Stimulated activated CD4-positive, alpha-beta T cell treated with anti-CD3 and anti-CD28 coated beads, Interleukin-4, amount 100 ng/mL, for 1 hour (primary cell): ENCODE measurements at places on chromosomes 1 and 21.

DNA sequence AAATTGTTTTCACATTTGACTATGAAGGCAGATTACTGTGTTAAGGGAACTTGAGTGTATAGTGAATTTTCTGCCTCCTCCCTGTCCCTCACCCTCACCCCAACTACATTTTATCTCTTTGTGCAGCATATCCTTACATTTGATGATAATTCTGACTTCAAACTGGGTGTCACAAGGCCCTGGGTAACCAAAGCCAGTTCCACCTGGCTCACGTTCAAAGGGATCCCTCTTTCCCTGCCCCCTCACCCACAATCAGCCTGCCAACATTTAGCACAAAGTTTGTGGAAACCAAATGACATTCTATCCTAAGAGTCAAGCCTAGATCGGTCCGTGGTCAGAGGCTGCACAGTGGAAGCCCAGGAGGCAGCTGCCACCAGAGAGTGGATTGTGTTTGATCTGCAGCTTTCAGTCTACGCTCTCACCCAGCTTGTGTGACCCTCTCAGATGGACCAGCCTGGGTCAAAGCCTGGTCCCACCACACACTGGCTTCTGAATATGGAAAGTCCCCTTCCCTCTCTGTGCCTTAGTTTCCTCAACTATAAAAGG is 10.3 kb downstream of the KIAA0040 start:
- no peak for DNase-seq

DNA sequence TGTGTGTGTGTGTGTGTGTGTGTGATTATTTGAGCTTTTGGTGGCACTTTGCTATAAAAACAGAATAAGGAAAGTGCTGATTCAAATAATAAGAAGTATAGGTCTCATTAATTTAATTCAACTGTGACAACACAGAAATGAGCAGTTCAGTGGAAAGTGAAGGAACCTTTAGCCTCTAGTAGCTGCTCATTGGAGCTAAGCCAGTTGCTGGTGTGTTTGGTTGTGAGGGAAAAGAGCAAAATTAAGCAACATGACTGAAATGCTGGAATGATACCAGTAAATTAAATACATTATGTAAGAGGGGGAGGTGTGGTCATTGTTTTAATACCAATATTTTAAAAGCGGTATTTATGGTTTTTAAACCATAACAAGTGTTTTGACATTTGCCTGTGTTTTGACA is 55.2 kb downstream of the KIAA0040 start:
- DNase-seq, result no peak

DNA sequence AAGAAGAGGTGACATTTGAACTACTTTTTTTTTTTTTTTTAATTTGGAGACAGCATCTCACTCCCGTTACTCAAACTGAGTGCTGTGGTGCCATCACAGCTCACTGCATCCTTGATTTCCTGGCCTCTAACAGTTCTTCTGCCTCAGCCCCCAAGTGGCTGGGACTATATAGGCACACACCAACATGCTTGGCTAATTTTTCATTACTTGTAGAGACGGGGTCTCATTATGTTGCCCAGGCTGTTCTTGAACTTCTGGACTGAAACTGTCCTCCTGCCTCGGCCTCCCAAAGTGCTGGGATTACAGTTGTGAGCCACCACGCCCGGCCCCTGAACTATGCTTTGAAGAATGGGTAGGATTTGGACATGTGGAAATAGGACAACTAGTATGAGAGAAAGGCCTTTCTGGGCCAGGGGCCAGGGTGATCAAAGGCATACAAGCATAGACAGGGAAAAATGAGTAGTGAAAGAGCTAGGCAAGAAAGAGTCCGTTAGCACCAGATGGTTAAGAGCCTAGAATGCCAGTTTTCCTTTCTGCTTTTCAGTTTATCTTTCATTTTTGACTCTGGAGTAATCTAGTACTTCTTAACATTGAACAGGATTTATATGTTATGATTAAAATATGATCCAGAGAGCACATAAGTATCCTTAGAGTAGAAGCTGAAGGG is 6.3 kb downstream of the RABGAP1L start:
- DNase-seq, result no peak

- DNase-seq, result peak; percentile 32
These were observed 8.1 kb upstream of the LEFTY1 start for GRCh38 chr1:225896937-225897549.

- no peak for DNase-seq
These were observed 34.5 kb upstream of the SOD1 start for GRCh38 chr21:31624961-31625491.

GRCh38 chr1:200157715-200158114 is 130.2 kb downstream of the NR5A2 start:
- no peak for DNase-seq

DNA sequence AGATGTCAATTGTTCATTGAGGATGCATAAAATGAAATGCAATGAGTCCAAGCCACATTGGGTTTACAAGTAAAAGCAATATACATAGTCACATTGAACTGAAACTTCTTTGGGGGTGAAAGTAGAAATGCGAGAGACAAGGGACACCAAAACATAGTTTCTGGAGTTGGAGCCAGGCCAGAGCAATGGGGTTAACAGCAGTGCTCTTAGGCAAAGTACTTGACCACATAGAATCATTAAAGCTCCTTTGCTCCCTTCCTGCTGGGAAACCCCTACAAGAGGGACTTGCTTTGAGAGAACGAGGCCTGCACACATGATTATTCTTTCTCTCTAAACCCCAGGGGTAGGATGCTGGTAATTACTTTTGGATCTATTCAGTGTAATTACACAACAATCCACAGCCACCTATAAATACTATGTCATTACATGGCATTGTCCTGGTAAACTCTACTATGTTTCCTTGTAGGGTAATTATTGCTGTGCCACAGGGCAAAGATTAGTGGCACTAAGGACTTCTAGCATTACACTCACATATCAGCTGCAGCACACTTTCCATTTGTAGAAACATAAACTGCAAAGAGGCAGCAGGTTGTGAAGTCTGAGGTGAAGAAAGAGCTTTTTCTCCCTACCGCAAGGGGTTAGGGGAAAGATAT is 421.6 kb upstream of the PBX1 start:
- no peak for DNase-seq

DNA sequence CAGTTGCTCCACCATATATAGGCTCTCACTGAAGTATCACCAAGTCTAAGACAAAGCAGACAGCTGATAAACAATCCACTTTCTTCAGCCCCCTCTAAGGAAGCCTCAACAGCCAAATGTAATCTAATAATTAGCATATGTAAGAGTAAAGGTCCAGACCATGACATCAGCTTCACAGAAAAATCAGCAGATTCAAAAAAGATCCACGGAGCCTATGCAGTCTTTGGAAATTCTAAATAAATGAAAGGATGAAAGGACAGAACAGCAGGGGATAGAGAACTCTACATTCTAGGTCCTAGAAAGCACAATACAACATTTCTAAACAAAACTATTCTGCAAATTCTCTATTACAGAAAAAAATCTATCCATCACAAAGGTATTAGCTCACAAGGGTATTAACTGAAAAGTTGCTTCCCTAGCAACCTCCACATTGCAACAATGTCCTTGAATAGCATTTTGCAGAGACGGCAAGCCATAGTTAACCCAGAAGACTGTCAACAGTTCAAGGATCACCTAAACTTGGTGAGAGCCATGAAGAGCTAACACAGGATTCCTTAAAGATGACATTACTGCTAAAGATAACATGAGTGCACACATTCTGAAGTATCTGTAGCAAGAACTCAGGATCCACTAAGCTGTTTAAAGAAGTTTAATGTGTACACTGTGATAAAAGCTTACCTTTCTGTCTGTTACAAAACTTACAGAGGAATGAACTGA is 74.3 kb downstream of the SIPA1L2 start:
- DNase-seq, result no peak

GRCh38 chr1:224223819-224224714 is 41.0 kb downstream of the DEGS1 start:
- no peak for DNase-seq

DNA sequence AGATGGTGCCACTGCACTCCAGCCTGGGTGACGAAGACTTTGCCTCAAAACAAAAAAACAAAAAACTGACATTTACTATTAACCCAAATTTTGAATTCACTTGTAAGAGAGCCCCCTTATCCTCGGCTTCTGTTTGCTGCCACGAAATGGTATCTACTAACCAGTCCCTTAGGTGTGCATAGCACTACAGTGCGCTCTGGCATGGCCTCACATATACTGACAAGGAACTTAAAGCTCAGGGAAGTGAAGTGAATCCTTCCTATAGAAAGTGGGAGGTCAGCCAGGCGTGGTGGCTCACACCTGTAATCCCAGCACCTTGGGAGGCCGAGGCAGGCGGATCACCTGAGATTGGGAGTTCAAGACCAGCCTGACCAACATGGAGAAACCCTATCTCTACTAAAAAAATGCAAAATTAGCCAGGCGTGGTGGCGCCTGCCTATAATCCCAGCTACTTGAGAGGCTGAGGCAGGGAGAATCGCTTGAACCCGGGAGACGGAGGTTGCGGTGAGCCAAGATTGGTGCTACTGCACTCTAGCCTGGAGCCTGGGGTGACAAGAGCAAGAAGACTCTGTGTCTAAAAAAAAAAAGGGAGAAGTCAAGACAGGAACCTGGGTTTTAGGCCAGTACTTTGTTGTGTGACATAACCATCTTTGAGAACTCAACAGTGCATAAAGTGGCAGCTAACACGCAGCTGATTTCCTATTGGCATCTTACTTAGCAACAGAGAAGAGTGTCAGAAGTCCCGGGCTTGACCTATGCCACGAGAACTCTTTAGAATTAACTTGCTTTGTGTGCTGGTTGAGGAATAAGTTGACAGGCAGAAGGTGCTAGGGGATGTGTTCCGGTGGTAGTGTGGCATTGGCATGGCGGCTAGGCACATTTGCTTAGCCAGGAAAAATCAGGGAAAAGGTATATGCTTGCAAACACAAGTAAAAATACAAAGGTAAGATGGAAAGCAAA is 16.8 kb downstream of the ERRFI1 start:
- DNase-seq, result no peak

DNA sequence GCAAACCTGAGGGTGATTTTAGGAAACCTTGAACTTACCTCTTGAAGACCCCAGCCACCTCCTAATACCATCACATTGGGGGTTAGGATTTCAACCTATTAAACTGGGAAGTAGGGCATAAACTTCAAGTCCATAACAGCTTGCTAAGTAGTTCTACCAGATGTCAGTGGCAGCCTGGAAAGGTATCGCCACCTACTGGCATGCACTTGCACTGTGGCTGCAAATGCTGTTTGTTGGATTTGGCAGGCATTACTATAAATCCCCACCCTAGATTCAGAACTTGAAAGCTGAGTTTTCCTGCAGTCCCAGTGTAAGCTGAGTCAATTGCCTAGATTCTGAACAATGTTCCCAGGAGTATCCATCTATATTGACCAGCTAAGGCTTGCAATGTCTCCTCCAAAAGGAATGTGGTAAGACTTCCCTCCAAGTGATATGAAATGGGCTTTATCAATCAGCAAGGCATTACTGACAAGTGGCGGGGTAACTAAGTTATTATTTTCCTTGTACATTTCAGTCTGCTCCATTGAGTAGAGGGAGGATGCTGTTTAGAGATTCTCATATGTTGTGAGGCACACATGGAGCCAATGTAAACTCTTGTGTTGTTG is 474.5 kb downstream of the PTPRC start:
- peak; percentile 68 for DNase-seq

- no peak for DNase-seq
These were observed 13.7 kb downstream of the PYHIN1 start for GRCh38 chr1:158945061-158945460.

GRCh38 chr1:202680586-202681352 is 29.5 kb downstream of the SYT2 start:
- no peak for DNase-seq

- peak; percentile 52 for DNase-seq
These were observed 88.3 kb upstream of the SGIP1 start for GRCh38 chr1:66445492-66446181.

- no peak for DNase-seq
These were observed 526.9 kb downstream of the MATN1 start for GRCh38 chr1:30196457-30196856.

DNA sequence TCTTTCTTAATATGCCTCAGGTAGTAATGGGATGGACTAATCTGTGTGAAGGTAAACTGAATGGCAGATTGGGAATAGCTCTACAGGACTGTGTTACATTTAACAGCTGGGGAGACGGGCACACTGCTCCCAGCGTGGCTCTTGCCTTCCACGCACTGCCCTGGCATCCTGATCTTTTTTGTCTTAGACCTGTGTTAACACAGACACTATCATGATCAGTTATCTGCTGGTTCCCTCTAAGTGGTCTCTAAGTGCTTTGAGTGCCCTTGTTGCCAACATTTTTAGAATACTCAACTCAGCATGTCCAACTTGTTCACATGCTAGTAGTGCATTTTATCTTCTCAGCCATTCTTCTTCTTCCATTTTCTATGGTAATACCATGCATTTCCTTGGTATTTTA is 208.1 kb downstream of the RYR2 start:
- no peak for DNase-seq

DNA sequence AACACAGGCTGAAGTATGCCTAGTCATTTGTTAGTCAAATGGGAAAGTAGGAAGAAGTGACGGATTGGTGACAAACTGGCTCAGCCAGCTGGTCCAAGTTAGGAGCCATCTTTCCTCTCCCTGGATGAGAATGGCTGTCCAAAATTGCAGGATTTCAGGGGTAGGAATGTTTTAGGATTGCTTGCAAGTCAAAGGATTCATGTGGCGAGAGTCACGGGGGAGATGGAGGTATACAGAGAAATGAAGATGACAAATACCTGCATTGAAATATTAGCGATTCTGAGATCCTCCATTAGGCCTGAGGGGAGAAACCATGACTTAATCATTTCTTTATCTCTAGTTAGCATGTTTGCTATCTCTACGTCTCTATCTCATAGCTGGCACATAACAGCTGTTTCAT is 41.8 kb upstream of the PIGC start:
- DNase-seq, result no peak

GRCh38 chr1:170556917-170557316 is 25.0 kb downstream of the GORAB start:
- DNase-seq, result no peak

- no peak for DNase-seq
These were observed 206.1 kb downstream of the TM2D1 start for GRCh38 chr1:61518670-61519400.

GRCh38 chr1:174131032-174131638 is 28.2 kb upstream of the RABGAP1L start:
- DNase-seq, result no peak

DNA sequence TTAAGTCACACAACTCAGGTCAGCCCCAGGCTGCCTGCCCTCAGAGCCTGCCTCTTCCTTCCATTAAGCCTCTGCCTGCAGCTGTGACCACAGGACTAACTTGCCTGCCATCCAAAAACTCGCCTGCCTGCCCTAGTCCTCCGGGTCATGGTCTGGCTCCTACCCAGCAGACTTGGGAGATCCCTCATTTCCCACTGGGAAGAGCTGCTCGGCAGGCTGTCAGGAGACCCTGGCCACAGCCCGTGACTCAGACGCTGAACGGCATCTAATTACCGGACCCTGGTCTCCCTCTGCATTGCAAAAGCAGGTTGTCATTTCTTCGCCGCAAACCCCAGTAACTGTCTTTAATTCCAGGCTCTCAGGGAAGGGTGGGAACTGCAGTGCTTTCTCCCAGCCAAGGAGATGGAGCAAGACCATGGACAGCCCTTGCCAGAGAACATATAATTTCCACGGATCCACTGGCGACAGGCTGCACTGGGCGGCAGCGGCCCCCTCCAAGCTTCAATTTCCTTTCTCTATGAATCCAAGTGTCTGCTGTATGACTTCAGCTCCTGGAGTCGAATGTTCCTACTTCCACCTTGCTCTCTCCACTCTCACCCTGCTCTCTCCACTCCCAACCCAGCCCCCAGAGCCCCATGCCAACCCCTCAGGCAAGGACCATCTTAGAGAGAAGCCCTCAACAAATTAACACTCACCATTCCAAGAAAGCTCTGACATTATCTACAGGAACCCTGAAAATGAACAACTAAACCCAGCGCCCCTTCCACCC is 20.4 kb downstream of the OLFML2B start:
- DNase-seq, result no peak
